ENCODE measurements at places on chromosomes 3 and 15.

- DNase-seq = no peak
Measured at GRCh38 chr3:17207979-17208378, 323.2 kb downstream of the PLCL2 start.

GRCh38 chr15:57549935-57550334 is 41.8 kb upstream of the MYZAP start:
- DNase-seq = no peak

GRCh38 chr3:115363071-115363470 is 216.0 kb upstream of the ZBTB20 start:
- no peak for DNase-seq

DNA sequence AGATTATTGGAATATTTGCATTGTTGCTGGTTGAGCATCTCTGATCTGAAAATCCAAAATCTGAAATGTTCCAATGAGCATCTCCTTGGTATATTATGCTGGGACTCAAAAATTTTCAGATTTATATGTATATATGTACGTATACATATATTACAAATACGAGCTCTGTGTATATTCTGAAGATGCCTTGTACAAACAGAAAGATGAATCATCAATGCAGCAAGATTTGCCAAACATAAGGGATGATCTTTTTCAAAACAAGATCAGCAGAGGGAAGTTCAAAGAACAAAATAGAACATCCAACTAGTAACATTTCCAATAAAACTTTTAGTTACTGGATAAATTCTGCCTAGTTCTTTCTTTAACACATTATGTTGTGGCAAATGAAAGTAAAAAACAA is 42.5 kb downstream of the HERC1 start:
- no peak for DNase-seq

DNA sequence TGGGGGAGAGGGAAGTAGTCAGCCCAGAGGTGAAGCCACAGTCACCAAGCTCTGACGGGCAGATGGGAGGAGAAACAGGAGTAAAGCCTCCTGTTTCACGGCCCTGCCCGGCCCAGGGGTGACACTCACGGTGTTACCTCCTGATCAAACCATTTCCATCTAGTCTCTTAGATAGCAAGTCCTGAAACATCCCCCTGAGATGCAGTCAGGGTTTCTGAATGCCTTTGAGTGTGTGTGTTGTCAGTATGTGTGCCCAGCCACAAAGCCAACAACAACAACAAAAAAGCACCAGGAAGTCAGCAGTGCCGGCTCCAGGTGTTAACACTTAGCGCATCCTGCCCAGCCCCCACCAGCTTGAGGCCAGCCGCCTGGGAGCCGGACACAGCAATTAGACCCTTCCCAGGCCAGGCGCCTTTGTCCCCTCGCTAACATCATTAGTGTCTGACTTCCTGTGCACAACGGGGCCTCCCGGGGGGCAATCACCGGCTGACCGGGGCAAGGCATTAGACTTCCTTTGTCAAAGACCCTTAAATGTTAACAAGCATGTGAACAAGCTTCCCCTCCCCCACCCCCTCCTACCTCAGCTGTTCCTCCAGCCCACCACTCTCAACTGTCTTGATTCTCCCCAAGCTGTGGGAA is 34.5 kb downstream of the IL17RD start:
- DNase-seq = no peak

DNA sequence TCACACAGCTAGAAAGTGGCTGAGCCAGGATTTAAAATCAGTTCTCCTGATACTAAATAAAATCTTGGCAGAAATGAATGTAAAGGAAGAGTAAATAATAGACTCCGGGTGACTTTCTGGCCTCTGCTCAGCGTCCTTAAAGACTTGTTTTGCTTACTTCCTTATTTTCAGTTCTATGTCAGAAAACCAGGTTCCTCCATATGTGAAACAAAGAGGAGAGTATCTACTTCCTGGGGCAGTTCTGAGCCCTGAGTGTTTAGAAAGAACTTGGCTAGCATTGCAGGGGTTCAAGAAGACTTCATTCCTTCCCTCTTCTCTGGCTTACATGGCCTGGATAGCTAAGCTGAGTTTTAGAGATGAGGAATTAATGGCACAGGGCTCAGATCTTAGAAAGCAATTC is 222.8 kb upstream of the TLE3 start:
- no peak for DNase-seq

GRCh38 chr15:78308422-78309032 is 9.1 kb upstream of the SKIC8 start:
- peak; percentile 76 for DNase-seq

DNA sequence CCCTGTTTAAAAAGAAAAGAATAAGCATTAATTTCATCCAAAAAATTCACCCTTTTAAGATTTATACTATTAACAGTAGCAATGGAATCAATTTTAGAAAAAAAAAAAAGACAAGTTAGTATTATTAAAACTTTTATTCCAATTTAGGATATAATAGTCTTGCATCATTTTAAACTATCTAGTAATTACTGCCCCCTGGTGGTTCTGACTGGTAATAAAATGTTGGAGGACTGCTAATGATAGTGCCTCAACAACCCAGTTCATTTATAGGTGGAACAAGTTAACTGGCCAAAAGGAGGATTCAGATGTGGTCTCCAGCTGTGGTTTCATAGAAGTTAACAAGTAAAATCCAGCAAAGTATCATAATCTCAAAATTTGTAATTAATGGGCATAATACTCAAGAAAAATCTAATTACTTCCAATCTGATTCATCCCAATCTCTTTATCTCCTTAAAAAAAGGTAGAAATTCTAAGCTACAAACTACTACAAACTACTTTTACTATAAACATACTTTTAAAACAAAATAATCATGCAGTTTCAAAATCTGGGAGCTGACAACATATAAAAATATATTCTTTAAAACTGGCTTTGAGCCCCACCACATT is 30.7 kb upstream of the WDR49 start:
- DNase-seq = peak; percentile 44

DNA sequence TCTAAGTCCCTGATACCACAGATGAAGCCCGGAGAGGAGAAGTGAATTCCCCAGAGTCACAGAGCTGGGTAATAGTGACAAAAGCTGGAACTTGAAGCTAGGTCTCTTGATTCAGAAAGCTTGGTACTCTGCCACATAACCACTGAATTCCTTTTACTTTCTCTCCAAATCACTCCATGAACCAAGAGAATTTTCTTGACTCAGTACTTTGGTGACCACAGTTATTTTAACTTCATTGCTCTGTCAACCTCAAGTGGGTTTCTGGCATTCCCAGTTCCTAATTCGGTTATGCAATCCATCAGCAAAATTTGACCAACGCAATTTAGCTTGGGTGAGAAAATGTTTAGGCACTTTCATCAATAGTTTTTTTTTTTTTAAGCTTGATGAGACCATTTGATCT is 61.0 kb upstream of the PPARG start:
- DNase-seq = no peak

Data from activated CD4-positive, alpha-beta T cell treated with anti-CD3 and anti-CD28 coated beads for 48 hours (primary cell).